ENCODE measurements at places on chromosomes 12 and 14.

DNA sequence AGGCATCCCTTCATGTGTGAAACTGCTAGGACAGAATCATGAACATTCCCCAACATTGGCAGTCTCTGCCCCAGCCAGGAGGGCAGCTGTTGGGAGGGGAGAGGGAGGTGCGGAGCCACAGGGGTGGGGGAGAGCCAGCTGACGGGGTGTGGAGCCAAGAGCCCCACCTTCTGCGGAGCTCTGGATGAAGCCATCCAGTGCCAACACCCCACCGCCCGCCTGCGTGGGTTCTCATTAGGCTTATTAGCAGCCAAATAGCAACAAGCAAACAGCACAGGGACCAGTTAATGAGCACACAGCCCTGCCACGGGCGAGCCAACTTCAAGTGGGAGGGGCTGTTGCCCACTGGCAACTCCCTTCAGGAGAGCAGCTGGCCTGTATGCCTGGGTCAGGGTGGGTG lies 12.1 kb downstream of the LTBP2 start:
- DNase-seq: no peak

DNA sequence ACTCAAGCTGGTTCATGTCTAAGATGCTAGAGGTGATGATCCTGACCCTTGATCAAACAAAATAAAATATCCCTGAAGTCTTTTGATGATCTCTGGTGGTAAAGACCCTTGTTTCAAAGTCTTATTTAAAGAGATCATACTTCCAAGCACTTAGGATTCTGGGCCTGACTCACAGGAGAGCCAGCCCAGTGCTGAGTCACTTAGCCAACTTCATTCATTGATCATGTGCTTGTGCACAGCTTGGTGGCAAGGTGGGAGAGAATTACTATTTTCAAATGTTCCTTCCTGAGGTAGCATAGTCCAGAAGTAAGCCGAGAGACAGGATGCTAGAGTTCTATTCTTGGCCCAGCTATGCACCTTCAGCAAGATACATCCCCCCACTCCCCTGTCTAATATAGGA lies 40.6 kb downstream of the SCN8A start:
- DNase-seq: no peak

DNA sequence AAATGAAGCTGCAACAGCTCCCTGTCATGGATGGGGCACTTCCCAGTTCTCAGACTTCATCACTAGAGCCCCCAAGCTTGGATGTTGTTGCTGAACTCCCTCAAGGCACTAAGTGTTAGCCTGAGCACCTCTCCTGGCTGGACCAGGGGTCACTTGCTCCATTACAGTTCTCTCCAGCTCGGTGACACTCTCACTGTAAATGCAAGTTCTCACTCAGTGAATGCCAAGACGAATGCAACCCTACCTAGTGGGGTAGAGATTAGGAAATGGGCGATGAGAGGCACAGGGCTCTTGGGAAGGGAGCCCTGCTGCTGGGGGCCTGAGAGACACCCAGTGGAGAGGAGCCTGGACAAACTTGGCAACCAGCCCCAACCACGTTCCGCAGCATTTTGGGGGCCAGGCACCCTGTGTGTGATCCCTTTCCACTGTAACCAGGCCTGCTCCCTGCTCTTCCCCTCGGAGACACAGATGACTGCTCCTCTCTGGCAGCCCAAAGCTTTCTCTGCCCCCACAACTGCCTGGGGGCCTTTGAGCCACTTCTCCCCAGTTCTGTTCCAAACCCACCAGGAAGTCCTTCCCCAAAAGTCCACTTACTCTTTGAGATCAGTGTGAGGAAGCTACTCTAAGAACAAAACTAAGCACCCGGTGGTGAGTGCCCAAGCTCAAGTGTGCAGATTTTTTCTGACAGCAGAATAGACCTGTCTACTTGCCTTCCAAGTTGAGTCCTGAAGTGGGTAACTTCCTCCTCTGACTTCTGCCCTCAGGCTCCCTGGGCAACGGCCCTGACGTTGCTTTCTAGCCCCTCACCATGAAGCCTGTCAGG lies 8.0 kb upstream of the SELPLG start:
- no peak for DNase-seq

GRCh38 chr14:102930753-102931579 lies 8.5 kb downstream of the AMN start:
- DNase-seq: no peak

GRCh38 chr14:90732718-90733117 lies 83.5 kb downstream of the TTC7B start:
- no peak for DNase-seq

DNA sequence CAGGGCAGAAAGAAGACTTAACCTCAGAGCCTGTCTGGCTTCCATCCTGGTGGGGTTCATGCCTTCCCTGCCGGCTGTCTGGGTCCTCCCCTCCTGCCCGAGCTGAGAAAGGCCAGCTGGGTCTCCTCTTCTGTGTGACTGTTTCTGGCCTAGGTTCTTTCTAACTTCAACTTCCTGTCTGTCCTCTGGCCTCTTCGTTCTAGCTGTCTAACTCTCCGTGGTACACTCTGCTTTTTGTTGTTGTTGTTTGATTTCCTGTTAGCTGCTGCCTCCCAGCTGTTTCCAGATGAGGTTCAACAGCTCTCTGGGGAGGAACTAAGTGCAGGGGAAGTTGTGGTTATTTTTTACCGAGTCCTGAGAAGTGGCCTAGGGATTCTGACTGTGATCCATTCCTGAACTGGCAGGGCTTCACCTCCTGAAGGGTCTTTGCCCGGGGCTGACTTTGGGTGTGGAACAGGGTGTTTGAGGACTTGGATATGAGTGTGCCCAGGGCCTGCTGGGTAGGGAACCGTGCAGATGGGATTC lies 3.2 kb downstream of the MLXIP start:
- no peak for DNase-seq

DNA sequence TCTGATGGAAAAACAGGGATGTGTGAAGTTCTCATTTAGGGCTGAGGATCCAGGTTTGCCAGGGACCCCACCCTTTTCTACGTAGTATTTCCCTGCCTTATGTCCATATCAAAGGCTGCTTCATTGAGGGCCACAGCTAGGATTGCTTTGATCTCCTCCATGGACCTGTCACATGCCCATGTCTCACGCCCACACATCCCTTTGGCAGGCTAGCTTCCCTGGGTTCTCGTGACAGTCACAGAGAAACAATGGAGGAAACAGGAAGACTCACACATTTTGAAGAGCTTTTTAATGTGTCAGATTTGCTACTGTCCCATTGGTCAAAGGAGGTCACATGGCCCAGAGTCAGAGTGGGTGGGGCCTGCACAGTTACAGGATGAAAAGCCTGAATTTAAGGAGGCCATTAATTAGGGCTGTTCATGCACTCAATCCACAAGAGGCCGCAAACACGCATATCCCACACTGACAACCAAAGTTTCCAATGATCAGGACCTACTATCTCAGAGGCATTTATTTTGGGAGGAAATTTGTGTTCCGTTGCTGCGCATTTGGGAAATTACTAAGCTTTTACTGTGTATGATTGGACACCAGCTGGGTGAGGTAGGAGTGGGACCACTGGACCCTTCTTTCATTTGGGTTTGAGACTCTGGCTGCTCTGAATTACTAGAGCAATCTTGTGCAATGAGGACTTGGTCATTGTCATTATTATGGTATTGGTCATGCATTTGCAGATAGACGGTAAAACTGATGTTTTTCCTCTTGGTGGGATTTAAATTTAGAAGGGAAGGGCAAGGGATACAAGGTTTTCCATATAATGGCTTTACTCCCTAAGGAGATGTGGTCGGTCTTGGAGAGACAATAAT lies 266.2 kb downstream of the KTN1 start:
- no peak for DNase-seq

- DNase-seq: no peak
Observed at GRCh38 chr14:64417055-64417770, 29.1 kb downstream of the MTHFD1 start.

DNA sequence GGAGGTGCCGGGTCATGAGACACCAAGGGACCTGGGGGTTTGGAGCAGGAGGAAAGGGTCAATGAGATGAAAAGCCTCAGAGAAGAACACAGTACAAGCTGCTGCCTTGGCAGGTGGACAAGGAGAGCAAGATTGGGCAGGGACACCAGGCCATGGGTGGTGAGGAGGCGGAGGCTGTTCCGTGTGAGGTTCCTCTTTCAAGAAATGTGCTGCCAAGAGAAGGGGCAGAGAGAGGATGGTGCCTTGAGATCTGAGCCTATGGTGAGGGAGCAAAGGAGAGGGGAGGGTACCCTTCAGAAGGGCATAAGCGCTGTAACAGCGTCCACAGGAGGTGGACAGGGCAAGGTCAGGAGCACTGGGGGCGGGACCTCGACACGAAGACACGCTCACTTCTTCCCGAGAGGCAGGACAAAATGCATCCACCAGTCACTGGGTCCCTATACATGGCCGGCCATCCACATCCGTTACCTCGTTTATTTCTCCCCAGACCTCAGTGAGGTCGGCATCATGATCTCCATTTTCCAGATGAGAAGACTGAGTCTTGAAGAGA lies 100.2 kb downstream of the B4GALNT3 start:
- DNase-seq: no peak

DNA sequence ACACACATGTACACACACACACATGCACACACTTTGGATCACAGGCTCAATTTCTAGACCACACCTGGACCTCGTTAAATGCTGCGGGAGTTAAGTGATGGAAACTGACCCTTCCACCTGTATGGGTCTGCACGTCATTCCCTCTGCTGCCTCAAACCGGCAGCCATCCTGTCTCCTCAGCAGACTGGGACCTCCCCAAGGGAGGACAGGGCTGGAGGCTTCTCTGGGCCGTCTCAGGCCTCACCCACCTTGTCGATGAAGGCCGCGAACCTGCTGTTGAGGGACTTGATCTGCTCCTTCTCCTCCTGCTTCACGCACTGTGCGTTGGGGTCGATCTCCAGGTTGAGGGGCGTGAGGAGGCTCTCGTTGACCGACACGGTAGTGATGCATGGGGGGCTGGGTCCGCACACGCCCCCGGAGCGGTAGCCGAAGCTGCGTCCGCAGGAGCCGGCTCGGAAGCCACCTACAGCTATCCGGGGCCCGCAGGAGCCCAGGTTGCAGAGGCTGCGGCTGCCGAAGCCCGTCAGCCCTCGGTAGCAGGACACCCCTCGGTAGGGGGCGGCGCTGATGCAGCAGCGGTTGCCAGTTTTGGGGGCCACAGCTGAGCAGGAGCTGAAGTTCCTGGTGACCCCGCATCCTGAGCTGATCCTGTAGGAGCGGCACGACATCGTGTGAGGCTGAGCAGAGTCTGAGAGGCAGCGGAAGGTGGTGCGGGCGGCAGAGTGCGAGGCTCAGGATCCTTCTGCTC lies at the start of gene KRT85:
TSS of gene KRT85 (minus strand) at position 744 of the 748 bp plus-strand sequence. CDS start at position 668, 76 bp downstream.
- DNase-seq: no peak

GRCh38 chr12:71727958-71728357 lies 26.7 kb upstream of the RAB21 start:
- no peak for DNase-seq

DNA sequence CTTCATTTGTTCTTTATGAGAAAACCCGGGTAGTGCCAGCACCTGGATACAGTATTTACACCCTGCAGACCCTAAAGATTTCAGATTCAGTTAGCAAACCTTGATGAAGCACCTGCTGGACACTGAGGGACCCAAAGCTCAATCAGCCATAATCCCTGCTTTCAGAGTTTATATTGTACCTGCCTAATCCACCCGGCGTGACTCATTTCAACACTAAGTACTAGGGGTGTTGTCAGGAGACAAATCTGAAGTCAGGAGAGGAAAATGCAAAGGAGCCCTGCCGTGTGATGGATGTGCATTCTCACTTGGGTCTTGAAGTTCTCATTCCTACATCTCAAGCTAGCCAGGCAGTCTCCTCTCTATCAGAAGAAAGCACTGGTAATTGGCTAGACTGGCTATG lies 176.7 kb upstream of the BCL2L14 start:
- DNase-seq: no peak

- no peak for DNase-seq
Observed at GRCh38 chr12:131755305-131756113, 44.6 kb downstream of the SFSWAP start.

- no peak for DNase-seq
Observed at GRCh38 chr12:108849660-108850059, 7.7 kb downstream of the SSH1 start.

DNA sequence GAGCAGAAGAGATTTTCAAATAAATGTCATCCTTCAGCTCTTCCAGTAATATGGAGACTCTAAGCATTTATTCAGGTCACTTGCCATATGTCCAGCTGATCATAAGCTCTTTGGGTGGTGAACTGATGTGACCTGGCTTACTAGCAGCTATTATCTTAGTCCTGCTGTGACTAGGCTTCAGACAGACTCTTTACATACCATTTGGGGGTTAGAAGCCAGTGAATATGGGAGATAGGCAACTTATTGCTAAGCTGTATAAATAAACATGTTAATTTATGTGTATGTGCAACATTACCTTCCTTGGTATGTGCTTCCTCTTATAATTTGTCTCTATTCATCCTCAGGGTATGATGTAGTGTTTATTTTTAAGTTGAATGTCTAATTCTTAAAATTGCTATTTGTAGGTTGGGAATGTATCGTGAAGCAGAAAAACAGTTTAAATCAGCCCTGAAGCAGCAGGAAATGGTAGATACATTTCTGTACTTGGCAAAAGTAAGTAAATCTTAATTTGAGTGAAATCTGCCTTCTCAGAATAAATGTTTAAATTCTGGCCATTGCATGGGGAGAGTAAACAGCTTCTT lies 32.4 kb downstream of the TTC8 start:
- no peak for DNase-seq

GRCh38 chr12:105906561-105906960 lies 232.2 kb downstream of the NUAK1 start:
- DNase-seq: no peak

- DNase-seq: no peak
Observed at GRCh38 chr14:89674936-89675335, 257.9 kb upstream of the FOXN3 start.

GRCh38 chr12:57079821-57080220 lies 1.2 kb upstream of the NEMP1 start:
- DNase-seq: no peak

DNA sequence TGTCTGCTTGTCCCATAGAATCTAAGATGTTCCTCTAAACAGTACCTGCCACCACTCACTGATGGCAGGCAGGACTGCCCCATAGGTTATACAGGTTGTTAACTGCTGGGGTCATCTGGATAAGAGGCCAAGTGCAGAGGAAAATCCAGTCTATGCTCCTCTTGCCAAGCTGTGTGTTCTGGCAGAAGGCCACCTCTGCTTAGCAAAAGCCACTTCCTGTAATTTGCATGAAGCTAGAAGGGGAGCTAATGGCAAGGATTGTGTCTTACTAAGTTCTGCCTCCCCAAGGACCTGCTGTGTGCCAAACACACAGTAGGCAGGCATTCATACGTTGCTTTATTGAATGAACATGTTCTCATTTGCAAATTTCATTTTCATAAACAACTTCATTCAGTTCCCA lies 445.4 kb downstream of the BCL11B start:
- DNase-seq: no peak

- DNase-seq: no peak
Observed at GRCh38 chr14:94004015-94004414, 6.9 kb downstream of the CCDC197 start.

- DNase-seq: no peak
Observed at GRCh38 chr12:33222357-33222756, 217.3 kb downstream of the SYT10 start.

DNA sequence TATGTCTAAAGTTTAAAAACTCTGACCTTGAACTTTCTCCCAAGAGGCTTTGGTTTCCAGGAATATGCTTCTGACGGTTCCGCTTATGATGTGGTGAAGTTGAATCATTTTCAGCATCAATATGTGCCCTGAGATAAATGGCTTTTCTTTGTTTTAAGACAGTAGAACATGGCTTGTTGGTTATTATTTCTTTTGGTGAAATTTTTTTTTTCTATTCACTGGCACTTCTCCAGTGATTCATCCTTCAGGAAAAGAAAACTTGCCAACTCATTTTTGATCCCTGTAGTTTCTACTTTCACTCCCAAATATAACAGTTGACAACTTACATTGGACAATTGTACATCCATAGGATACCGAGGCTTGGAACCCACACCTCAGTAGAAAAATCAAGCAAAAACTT lies 1301.2 kb upstream of the FLRT2 start:
- DNase-seq: no peak

Measured in stimulated activated CD4-positive, alpha-beta T cell treated with anti-CD3 and anti-CD28 coated beads, Interleukin-1b, Interleukin-23, amount 100 ng/mL, for 1 hour (primary cell).